Subcutaneous preadipocyte (primary cell): ENCODE measurements at places on chromosomes 2 and 18. TPM values are rescaled to one million over a fixed set of nuclear protein-coding genes. Genes with fewer than 3 reads are reported as not detected.

INHA gene
- 0.20 and 0.37 TPM in 2 replicates for total RNA-seq

CXCR1 gene
- total RNA-seq, result not detected in 2 replicates

KIAA1328 gene
- total RNA-seq, result 7.4 and 9.2 TPM in 2 replicates

DHRS9 gene
- not detected in 2 replicates for total RNA-seq

FAM228A gene
- total RNA-seq, result 0.98 TPM in 1 of 2 replicates, not detected in the other

MC5R gene
- total RNA-seq, result not detected in 2 replicates

MRPS5 gene
- total RNA-seq, result 36.4 and 40.1 TPM in 2 replicates

MATN3 gene
- total RNA-seq, result 0.39 and 0.73 TPM in 2 replicates

IGFBP5 gene
- total RNA-seq, result 11.5 and 106 TPM in 2 replicates

MRPL53 gene
- total RNA-seq, result 19.9 and 30.9 TPM in 2 replicates

ZNF532 gene
- total RNA-seq, result 19.5 and 20.7 TPM in 2 replicates

REG1B gene
- not detected in 2 replicates for total RNA-seq

RGPD4 gene
- total RNA-seq, result not detected in 2 replicates

SIX3 gene
- total RNA-seq, result under 0.01 and 0.39 TPM in 2 replicates

MZT2B gene
- 120 and 194 TPM in 2 replicates for total RNA-seq

MPPE1 gene
- total RNA-seq, result 18.7 and 19.0 TPM in 2 replicates

DOCK10 gene
- total RNA-seq, result 37.8 and 53.2 TPM in 2 replicates

IL1RN gene
- 0.37 TPM in 1 of 2 replicates, not detected in the other for total RNA-seq

DNER gene
- 0.73 and 3.1 TPM in 2 replicates for total RNA-seq

KCNG2 gene
- not detected in 2 replicates for total RNA-seq

TMEM169 gene
- total RNA-seq, result 0.37 TPM in 1 of 2 replicates, not detected in the other

ALK gene
- not detected in 2 replicates for total RNA-seq

SLC11A1 gene
- total RNA-seq, result under 0.01 and 0.20 TPM in 2 replicates

MOB1A gene
- 77.2 and 88.6 TPM in 2 replicates for total RNA-seq

ITPRIPL1 gene
- total RNA-seq, result 1.8 and 2.3 TPM in 2 replicates

NEU2 gene
- not detected in 2 replicates for total RNA-seq

KCNE4 gene
- total RNA-seq, result 0.73 and 1.6 TPM in 2 replicates

DCDC2C gene
- not detected in 2 replicates for total RNA-seq
